ENCODE measurements at places on chromosomes 1 and 21. TPM values are rescaled to one million over a fixed set of nuclear protein-coding genes. Genes with fewer than 3 reads are reported as not detected.
A peak's percentile ranks its signal among the peaks of the same experiment; 100 is the strongest.

The SLC1A7 gene
- 0.23 TPM for total RNA-seq

The COL8A2 gene
- total RNA-seq: 0.58 TPM

- DNase-seq: no peak
- H3K4me1 ChIP-seq: peaks cover 54% of the 10 kb centered on the region
- H3K4me3 ChIP-seq: no peak overlapping the region
- H3K27me3 ChIP-seq: no peaks in the 10 kb centered on the region
Measured at GRCh38 chr1:26283279-26283853, 3.5 kb downstream of the SH3BGRL3 start.

The GNL2 gene
- 110 TPM for total RNA-seq

DNA sequence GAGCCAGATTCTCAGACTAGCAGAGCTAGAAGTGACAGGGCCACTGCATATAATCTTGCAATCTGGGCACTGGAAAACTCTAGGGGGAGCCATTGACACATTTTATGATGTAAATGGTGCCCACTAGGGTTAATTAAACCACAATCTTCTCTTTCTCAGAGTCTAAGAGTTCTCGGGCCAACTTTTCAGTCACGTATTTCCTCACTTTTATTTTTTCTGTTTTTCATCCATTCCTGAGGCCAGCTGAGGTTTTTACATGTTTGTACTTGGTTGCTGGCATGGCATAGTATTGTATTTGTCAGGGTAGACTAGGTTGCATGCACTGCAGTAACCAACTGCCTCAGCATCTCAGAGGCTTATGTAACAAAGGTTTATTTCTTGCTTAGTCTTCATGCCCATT is 138.2 kb downstream of the ZNF326 start:
- H3K4me3 ChIP-seq: no peak overlapping the region
- H3K27ac ChIP-seq: no peak overlapping the region
- no peaks in the 10 kb centered on the region for H3K4me1 ChIP-seq
- peak; percentile 62 for DNase-seq

The OR2G2 gene
- not detected for total RNA-seq

GRCh38 chr1:215292932-215293331 is 210.4 kb downstream of the KCNK2 start:
- H3K4me1 ChIP-seq: no peaks in the 10 kb centered on the region
- DNase-seq: no peak
- no peak overlapping the region for H3K27ac ChIP-seq
- H3K27me3 ChIP-seq: no peaks in the 10 kb centered on the region
- no peaks in the 10 kb centered on the region for H3K36me3 ChIP-seq
- H3K4me3 ChIP-seq: no peak overlapping the region

All from PC-3 (cell line).